ENCODE measurements at places on chromosomes 12 and 14.

DNA sequence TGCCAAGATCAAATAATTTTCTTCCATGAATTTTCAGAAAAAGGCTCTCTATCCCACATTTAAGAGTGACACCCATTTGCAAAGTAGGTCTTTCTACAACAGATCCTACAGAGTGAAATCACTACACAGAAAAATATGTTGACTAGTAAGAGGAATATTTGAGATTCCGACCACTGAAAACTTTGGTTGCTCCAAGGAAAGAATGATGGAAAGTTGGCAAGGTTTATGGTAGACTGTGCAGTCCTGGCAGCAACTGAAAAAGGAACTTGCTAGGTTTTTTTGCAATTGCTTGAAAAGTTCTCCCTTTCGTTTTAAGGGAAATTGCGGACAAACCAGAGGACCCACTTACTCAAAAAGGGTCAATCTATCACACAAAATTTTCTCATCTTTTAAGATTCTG, 83.1 kb upstream of the TSPAN8 start:
- no peak for DNase-seq

- no peak for DNase-seq
These were observed 112.2 kb upstream of the TMTC1 start for GRCh38 chr12:29895966-29896365.

- no peak for DNase-seq
These were observed 80.0 kb downstream of the CIT start for GRCh38 chr12:119797090-119797489.

GRCh38 chr14:95520346-95520745, 3.9 kb upstream of the SYNE3 start:
- no peak for DNase-seq

DNA sequence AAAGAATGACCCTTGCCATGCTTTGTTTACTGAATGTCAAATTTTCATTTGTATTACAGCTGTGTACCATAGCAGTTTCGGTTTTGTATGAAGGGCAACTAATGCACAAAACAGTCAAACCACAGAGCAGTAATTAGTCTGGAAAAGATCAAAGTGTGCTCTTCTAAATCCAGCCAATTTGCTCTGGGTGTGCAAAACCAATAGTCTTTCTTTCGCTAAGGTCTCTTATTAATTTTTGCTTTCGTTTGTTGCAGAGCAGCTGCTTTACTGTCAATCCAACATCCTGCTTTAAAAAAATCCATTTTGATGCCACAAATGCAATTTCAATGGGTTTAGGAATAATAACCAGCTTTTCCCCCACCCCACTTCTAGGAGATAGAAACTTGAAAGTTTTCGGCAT, 114.2 kb downstream of the BRMS1L start:
- DNase-seq = no peak

- no peak for DNase-seq
These were observed 45.5 kb upstream of the FZD10 start for GRCh38 chr12:130116791-130117190.

- DNase-seq = no peak
These were observed 389.3 kb downstream of the DIO2 start for GRCh38 chr14:79822034-79822433.

DNA sequence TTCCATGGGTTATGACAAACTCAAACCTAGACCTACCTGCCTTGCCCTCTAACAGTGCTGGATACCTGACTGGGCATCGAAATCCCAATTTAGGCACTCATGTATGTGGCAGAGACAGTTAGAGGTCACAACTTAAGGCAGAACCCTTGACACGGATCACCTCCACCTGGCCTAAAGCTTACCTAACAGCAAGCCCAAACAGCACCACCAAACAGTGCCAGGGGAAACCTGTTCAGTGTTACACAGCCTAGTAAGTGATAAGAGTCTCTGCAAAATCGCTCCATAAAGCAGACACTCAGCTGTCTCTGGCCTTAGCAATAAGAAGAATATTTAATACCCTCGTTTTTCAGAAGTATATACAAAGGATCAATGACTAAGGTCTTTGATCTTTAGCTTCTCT, 77.8 kb downstream of the SPPL3 start:
- no peak for DNase-seq

GRCh38 chr12:13367973-13368372, 171.4 kb downstream of the EMP1 start:
- no peak for DNase-seq

- DNase-seq = no peak
These were observed 209.3 kb downstream of the AEBP2 start for GRCh38 chr12:19648591-19648990.

DNA sequence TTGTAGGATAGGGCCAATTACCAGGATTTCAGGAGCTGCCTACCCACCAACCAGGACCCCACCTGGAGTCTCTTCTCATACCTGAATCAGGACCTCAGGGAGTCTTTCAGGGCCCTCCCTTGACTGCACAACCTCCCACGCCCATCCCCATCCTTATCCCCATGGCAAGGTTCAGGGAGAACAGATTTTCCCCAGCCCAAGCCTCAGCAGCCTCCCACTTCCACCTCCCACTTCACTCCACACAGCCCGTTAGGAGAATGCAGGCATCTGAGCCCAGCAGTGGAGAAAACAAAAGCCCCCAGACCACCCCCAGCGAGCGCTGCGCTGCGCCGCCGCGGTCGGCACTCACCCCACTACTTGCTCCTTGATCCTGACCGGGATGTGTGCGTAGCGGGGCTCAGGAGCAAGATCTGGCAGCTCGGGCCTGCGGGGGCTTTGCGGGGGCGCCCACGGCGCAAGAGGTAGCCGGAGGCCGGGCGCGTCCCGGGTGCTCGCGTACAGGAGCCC, 1.4 kb downstream of the B4GALNT1 start:
- DNase-seq = no peak
